ENCODE measurements at places on chromosomes 12 and 14.
A peak's percentile ranks its signal among the peaks of the same experiment; 100 is the strongest.

DNA sequence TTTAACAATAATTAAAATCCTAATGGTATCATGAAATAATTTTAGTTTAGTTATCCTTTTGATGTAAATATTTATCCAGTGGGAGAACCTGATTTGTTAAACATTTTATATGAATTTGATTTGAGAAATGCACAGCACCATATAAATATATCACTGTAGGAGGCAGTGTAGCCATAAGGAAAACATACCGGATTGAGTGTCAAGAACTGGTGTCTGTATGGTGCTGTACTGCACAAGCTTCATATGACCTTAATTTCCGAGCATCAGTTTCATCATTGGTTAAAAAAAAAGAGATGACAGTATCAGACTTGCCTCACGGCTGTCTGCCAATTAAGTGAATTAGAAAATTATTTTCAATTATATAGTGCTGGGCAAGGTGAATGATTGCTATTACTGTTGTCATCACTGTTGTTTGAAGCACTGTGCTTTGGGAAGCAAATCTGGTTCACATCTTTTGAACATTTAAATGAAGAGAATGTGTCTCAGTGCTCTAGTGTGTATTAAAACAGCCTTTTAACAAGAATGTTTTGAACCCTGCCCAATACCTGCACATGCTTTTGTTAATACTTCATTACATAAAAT is 72.1 kb downstream of the TMTC2 start:
- no peak for DNase-seq

GRCh38 chr12:66713984-66714383 is 35.1 kb upstream of the GRIP1 start:
- DNase-seq: no peak

- peak; percentile 48 for DNase-seq
Measured at GRCh38 chr14:91202234-91202974, 42.1 kb downstream of the GPR68 start.

DNA sequence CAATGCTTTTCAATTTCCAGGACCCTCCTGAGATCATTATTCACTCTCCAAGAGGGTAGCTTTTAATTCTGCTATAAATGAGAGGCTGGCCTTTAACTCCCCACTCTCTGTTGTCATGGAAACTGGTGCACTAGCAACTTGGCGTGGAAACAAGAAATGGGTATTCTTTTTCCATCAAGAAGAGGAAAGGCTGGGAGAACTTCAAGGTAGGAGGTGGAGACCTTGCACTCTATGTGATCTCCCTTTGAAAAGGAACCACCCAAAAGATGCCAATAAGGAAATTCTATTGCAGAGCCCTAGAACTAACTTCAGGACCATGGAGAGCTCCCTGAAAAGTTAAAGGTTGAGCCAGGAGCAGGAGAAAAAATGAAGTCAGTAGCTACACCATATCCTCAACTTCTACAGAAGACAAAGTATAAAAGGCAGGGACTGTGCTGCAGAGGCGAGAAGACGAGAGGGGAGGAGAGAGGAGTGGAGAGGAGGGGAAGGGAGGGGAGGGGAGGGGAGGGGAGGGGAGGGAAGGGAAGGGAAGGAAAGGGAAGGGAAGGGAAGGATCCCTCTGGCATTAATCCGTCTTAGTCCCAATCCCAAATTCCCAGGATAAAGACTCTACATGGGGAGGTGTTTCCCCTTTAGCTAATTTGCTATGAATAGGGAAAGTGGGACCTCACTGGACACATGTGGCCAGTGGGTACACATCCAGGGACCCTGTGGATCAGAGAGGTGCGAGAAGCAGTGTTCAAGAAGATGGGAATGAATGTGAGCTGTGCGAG is 46.7 kb upstream of the FICD start:
- peak; percentile 7 for DNase-seq

DNA sequence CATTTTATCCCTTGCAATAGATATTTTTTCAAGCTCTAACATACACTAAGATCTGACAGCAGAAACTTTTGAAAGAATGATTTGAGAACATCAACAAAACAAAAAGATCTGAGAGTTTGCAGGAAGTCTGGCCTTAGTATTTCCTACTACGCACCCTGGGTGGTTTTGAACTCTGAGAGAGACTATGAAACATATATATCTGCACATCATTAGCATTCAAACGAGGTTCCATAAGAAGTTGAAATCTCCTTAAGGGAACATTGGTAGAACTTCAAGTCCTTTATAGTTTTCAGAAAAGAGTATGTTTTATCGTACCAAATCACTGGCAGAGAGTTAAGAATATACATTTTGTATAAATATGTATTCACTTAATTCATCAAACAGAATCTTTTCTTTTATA is 86.3 kb downstream of the RMST start:
- DNase-seq: no peak

DNA sequence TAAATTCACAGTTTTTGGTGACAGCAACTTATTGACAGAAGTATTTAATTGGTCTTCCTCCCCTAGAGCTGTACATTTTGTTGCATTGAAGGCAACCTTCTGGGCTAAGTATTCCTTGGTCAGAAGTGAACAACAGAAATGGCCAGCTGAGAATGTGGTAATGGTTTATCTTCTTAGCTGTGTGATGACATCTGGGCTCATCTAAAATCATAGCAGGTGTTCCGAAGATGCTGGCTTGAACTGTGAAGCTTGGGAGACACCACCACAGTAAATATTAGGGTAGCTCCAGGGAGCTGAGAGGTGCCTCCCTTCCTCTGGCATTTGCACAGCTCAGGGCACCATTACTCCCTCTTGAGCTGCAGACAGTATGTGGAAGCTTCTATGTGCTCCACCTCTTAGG is 3.7 kb upstream of the PTPRB start:
- no peak for DNase-seq

- no peak for DNase-seq
Measured at GRCh38 chr14:74980731-74981461, 21.8 kb upstream of the EIF2B2 start.

DNA sequence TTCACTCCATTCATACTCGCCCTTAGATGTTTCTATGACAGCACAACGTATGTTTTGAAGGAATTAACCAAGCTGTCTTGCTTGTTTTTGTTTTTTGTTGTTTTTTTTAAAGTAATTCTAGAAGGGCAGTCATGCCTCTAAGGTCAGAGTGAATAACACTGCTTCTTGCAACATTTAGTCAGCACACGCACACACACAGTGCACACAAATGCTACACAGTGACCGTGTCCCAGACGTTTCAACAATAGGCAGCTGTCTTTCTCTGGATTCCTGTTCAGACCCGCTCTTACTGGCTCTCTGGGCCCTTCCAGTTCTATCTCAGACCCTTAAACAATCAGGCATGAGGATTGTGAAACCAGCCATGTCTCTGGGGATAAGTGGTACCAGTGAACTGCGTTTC is 351.0 kb upstream of the FKBP4 start:
- DNase-seq: no peak

- peak; percentile 11 for DNase-seq
Measured at GRCh38 chr12:122182887-122183587, at the start of gene LRRC43. TSS of gene LRRC43 (plus strand) at chr12:122183123. CDS start at chr12:122183145, 22 bp downstream.

GRCh38 chr12:10131111-10131690 is 1.2 kb upstream of the CLEC7A start:
- no peak for DNase-seq

DNA sequence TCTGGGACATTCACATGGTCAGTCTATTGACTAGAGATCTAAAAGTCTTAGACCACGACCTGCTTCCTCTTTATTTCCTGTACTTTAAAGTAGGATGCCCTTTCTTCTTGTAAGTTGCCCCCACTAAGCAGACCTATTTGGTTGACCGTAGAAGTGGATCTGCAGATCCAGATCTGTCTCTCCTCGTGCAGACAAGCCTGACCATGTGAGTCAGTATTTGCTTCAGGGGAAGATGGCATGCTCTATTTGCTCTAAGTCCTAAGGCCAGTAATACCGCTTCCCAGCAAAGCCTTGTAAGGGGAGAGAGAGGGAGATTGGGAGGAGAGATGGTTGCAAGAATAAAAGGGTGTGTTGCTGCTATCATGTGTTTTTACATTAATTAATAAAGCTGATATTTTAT is 46.8 kb downstream of the KCNC2 start:
- no peak for DNase-seq

DNA sequence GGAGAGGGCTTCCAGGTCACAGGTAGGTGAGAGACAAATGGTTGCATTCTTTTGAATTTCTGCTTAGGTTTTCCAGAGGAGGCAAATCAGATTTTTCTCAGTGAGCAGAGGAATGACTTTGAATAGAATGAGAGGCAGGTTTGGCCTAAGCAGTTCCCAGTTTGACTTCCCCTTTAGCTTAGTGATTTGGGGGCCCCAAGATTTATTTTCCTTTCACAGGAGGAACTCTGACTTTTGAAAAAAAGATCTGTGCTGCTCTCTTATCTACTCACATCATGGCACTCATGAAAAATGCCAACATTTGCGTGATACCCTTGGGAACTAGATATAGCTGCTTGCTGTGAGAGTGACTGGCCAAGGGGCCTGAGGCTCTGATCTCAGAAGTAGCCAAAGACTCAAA is 58.0 kb upstream of the EVL start:
- no peak for DNase-seq

DNA sequence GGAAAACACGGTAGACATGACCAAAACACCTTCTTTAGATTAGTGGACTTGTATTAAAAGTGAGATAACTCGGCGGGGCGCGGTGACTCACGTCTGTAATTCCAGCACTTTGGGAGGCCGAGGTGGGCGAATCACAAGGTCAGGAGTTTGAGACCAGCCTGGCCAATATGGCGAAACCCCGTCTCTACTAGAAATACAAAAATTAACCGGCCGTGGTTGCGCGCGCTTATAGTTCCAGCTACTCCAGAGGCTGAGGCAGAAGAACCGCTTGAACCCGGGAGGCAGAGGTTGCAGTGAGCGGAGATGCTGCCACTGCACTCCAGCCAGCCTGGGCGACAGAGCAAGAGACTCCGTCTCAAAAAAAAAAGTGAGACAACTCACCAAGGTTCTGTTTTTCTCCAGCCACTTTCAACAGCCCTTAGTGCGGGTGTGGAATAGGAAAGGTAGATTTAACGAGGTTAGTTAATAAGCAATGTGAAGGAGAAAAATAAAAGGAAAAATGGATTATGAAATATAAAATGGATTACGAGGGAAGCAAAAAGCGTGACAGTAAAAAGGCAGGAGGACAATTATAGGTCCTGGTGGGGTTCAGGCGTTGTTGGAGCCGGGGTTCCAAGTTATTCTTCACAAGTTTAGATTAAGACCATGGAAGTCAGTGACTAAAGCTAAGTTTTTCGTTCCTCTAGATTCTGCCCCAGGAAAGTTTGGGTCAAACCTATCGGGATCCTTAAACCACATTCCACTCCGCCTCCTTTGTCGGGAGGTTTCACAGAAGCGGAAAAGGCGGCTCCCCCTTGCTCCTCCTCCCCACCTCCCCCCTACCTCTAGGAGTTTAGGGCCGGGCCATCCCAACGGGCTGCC is 534 bp downstream of the PPP2R3C start:
- DNase-seq: no peak

DNA sequence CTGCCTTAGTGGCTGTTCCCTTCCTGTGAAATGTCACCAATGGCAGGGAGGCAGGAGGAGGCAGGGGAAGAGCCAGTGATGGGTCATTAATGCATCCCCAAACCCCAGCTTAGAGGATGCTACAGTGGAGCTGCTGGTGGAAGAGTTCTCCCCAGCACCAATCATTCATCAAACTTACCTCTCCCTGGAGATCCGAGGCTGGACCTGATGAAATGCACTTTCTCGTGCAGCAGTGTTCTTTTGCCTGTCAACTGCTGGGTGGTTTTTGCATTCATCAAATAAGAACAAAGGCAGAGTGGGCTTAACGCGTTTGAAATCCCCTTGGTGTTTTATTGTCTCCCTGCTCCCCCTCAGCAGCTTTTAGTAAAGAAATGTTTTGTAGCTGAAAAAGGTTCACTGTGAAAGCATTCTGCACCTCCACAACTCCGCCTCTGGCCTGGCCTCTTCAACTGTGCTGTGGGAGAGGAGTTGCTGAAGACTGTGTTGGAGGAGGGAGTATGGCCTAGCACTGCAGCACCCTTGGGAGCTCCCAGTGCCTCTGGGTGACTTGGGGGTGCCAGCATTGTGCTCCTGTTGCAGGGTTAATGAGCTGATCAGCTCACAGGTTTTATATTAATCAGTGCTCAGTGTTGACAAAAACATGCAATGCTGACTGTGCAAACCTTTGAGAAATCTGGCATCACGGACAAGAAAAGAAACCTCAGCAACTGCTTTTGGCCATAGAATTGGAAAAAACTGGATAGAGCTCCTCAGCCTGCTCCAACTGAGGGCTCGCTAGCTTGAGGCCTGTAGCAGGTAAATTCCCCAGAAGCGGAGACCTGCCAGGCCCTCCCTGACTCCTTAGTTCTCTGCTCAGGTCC is 14.4 kb downstream of the TSPAN9 start:
- no peak for DNase-seq

DNA sequence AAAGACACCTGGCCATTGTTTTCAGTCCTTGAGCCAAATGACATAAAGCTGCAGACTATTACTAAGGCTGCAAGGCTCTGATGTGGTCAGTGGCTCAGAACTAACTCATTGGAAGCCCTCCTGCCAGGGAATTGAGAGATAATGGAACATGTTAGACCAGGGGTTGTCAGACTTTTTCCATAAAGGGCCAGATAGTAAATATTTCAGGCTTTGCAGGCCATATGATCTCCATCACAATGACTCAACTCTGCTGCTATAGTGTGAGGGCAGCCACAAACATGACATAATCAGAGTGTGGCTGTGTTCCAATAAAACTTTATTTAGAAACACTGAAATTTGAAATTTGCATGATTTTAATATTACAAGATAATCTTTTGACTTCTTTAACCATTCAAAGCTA is 140.3 kb downstream of the TMEM30B start:
- DNase-seq: no peak

GRCh38 chr14:84804468-84804867 is 725.5 kb upstream of the FLRT2 start:
- DNase-seq: no peak

DNA sequence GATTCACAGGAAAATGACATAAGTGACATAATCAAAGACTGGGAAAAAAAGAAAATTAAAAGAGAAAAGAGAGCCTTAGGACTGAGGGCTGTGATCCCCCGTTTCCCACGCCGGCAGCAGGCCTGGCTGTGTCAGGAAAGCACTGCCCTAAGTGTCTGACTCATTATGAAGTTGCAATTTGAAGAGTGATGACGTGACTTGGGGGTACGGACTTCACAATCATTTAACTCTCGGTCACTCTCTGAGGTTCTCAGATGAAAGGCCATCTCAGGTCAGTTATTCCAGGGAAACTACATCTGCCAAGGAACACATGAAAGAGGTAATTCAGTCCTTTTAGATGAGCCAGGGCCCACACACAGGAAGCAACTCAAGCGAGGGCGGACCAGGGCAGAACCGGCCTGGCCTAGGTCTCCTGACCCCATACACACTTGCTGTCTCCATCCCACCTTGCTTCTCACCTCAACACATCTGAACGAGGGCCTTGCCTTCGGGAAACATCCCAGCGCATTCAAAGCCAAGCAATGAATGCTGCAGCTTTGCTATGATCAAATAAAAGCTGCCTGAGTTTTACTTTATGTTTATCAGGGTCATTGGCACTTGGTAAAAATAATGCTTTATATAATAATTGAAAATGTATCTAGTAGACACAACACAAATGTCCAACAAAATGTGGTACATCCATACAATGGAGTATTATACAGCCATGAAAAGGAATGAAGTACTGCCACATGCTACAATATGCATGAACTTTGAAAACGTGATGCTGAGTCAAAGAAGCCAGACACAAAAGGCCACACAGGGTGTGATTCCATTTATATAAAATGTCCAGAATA is 2.7 kb downstream of the SSH1 start:
- DNase-seq: no peak
